Hematopoietic multipotent progenitor cell treated with erythropoietin and hydrocortisone succinate and interleukin-3 and kit ligand, for 6 days (in vitro differentiated cells): ENCODE measurements at places on chromosomes 5 and 9.

GRCh38 chr5:180179442-180180420 lies 29.3 kb downstream of the RASGEF1C start:
- DNase-seq, result no peak

GRCh38 chr9:104555521-104555920 lies 13.4 kb upstream of the OR13C8 start:
- no peak for DNase-seq

DNA sequence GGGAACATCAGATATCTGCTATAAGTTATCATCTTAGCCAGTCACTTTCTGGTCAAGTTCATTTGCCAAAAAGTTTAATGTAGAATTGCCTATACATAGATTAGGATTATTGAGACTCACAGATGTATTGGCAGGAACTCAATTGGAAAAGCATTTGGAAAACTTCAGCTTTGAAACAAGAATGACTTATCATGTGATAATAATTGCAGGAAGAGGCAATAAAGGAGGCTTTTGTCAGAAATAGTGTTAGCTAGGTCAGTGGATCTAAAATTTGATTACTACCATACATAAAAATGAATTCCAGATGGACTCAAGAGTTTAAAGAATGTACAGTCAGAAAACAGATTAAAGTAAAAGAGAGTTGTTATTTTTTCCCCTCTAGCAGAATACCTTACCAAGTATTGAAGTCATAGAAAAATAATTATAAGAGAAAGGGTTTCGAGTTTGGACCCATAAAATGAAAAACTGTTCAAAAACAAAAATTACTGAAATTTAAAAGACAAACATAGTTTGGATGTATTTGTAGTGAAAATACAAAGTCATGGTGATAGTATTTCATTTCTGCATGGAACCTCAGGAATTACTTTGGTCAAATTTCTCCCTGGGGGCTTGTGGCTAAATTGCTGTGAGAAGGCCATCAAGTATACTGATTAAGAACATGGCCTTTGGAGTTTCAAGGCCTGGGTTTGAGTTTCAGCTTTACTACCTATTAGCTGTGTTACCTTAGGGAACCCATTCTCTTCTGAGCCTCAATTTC lies 159.9 kb downstream of the TMEM38B start:
- no peak for DNase-seq

- no peak for DNase-seq
Observed at GRCh38 chr5:78490709-78491485, 130.5 kb downstream of the SCAMP1 start.

DNA sequence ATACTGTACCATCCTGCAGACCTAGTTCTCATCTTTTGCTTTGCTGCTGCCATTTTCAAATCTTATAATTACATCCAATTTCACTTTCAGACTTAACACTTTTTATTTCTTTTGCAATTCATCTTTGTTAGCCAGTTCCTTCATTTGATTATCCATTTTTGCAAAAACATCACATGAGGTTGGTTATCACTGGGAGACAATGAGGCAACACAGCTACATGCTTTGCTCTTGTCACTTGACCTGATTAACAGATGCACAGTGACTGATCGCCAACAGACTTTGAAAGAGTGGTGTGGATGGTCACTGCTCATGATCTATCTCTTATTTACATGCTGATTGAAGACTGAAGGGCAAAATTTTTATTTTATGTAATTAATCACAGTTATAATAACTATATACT lies 17.0 kb upstream of the RNF20 start:
- DNase-seq, result no peak

- DNase-seq, result no peak
Observed at GRCh38 chr9:19156026-19156474, 28.8 kb upstream of the PLIN2 start.

DNA sequence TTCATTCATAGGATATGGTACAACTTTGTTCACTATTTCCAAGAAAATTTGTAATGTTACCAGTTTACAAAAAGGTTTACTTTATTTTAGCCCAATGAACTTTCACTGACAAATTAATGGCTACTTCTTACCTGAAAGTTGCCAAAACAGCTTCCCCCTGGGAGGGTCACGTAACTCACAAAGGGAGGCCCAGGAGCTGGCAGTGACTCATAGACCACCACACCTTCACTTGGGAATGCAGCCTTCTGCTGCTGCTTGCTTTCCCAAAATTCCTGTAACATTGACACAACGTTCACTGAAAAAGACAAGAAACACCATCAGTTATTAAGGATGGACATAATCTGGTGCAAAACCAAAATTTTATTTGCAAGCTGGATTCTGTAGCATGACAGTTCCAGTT lies 18.1 kb downstream of the LIX1 start:
- DNase-seq, result no peak

- peak; percentile 54 for DNase-seq
Observed at GRCh38 chr9:114995681-114996221, 65.4 kb upstream of the TNFSF8 start.

DNA sequence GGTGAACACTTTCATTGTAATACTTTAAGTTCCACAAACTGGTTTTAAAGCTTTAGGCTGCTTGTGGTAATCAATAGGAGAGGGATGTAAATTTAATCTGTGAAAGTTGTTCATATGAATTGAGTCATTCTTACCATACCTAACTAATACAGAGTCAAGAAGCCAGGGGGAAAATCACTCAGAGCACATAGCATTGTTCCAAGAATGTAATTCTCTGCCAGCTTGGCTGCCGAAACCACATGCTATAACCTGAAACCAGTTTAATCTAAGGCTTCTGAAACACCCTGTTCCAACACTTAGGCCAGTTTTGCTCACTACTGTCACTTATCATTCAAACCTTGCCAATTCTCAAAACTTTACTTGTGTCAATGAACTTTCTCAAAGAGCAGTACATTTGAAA lies 528.8 kb upstream of the GRAMD2B start:
- DNase-seq, result no peak

GRCh38 chr9:77705636-77706035 lies 57.5 kb upstream of the GNA14 start:
- peak; percentile 14 for DNase-seq

DNA sequence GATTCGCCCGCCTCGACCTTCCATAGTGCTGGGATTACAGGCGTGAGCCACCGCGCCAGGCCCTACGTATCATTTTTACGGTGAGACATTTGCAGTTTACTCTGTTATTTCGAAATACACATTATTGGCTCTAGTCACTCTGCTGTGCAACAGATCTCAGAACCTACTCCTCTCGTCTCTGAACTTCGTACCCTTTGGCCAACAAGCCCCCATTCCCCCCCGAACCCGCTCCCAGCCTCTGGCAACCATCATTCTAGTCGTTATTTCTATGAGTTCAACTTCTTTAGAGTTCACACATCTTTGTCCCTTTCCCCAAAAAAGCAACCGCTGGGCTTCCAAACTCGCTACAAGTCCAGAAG lies 735 bp downstream of the PTGR1 start:
- DNase-seq, result peak; percentile 43

DNA sequence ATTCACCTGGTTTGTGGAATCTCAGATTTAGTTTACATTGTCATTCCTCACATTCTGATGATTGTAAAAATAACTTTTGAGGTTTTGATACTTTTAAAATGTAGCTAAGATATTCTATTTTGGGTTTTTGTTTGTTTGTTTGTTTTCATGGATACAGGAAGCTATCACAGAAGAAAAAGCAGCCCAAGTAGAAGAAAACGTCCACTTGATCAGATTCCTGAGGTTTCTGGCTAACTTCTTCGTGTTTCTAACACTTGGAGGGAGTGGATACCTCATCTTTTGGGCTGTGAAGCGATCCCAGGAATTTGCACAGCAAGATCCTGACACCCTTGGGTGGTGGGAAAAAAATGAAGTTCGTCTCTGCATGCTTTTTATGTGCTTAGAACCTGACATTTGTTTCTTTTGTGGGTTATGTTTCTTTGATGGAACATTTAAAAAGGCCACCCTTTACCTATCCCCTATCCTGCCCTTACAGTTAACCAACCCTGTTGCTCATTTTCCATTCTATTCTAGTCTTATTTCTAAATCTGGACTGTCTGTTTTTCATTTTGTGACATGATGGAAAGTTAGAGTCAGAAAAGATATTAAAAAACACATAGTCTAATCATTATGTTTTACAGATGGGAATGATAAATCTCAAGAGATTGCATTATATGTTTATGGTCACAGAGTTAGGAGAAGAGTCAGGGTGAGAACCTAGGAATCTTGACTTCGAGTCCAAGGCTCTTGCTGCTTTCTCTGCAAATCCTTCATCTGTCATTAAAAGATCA lies 163.7 kb downstream of the ALDH1A1 start:
- no peak for DNase-seq

DNA sequence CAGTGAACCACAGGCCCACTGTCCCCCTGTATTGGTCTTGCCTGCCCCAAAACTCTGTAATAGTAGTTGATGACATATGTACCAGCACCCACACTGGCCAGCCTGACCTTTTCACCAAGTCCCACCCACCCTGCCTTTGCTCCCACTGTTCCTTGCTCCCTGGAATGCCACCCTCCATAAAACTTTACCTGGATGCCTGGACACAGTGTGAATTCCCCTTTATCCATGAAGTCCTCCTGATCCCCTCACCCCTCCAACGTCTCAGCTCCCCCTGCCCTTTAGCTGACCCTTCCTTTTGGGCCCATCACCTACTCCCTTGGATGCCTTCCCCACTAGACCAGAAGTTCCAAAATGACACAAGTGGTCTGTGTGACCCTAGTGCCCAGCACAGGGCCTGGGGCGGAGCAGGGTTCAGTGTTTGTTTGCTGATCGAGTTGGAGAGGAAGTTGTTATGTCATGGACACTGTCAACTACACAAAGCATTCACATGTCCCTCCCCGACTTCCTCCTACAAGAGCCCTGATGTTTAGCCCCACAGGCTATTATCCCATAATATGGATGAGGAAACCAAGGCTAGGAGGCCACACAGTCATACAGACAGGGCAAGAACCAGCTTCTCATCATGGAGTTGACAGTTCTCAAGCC lies 16.1 kb downstream of the AMBP start:
- DNase-seq, result no peak

DNA sequence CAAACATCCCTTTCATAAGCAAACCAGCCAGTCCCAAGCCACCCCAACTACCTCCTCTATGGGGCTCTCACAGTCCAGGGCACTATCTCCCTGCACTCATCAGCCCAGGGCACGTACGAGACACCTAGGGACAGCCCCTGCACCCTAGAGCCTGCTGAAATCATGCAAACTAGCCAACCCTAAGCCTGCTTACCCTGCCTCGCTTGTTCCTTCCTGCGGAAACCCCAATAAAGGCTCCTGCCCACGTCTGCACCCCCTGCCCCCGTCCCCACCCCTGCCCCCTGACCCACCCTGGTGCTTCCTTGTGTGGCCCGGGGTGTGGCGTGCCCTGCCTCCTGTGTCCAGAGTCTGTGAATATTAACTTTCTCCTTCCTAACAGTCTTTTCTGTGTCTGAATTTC lies 135.9 kb downstream of the GADD45G start:
- DNase-seq, result no peak

DNA sequence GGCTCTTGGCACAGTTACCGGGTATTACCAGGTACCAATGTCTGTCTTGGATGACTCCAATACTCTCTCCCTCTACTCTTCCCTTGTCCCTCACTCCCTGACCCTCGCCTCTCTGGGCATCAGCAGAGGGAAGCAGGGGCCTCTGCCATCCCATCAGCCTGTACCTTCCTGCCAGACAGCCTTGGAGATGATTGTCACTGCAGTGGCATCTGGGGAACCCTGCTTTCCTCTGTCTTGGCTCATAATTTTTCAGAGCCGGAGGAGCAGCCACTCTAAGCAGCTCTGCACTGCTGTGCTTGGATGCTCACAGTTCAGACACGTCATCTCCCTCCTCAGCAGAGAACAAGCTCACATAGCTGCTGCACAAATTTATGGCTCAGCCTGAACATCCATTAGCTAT lies 274.1 kb downstream of the SMARCA2 start:
- no peak for DNase-seq

DNA sequence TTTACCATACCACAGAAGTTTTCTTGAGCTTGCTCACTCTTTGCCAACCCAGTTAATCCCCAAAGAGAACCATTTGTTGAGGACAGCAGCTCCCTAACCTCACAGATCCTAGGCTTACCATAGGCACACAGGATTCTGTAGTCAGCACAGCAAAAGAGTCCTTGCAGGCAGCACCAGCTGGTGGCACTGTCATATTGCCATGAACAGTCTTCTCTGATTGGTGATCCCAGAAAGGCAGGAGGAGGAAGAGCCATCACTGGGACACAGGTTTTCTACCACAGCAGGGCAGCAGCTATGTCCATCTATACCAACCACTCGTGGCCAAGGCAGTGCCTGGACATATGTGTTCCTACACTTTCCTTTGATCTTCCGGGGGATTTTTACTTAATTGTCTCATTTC lies 297.1 kb upstream of the CD180 start:
- DNase-seq, result peak; percentile 11

- no peak for DNase-seq
Observed at GRCh38 chr5:172603251-172603806, 37.7 kb upstream of the NEURL1B start.

- DNase-seq, result no peak
Observed at GRCh38 chr5:132369007-132369473, 470 bp upstream of the SLC22A5 start.

- DNase-seq, result no peak
Observed at GRCh38 chr5:30438785-30439184, 754.7 kb upstream of the CDH6 start.

GRCh38 chr9:27124151-27124550 lies 15.1 kb downstream of the TEK start:
- no peak for DNase-seq

- no peak for DNase-seq
Observed at GRCh38 chr9:116951588-116952435, 264.7 kb downstream of the TRIM32 start.

GRCh38 chr9:111657051-111657450 lies 4.4 kb upstream of the GNG10 start:
- DNase-seq, result no peak

GRCh38 chr9:98944734-98945074 lies 997 bp downstream of the COL15A1 start:
- DNase-seq, result no peak

DNA sequence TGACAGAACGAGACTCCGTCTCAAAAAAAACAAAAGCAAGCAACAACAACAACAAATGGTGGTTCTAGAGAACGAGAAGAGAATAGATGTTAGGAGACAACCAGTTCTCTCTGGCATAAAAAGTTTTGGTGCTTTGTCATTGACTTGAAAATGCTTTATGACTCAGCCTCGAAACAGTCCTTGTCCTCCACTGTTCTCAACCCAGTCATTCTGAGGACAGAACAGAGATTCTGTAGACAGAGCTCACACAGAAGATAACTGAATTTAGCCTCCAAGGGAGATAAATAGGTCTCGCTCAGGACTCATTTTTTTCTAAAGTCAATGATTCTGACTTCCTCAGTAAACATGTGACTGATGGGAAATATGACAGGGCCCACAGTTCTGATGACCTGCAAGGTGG lies 76.0 kb upstream of the FSTL4 start:
- no peak for DNase-seq

GRCh38 chr9:96565671-96566497 lies 53.8 kb downstream of the CDC14B start:
- DNase-seq, result no peak

GRCh38 chr9:120571443-120572257 lies 8.3 kb downstream of the CDK5RAP2 start:
- DNase-seq, result no peak

- no peak for DNase-seq
Observed at GRCh38 chr9:102841376-102841775, 153.8 kb upstream of the CYLC2 start.
